SJCRH30 (cell line): ENCODE measurements at places on chromosomes 1 and 21. TPM values are rescaled to one million over a fixed set of nuclear protein-coding genes. Genes with fewer than 3 reads are reported as not detected.

DNA sequence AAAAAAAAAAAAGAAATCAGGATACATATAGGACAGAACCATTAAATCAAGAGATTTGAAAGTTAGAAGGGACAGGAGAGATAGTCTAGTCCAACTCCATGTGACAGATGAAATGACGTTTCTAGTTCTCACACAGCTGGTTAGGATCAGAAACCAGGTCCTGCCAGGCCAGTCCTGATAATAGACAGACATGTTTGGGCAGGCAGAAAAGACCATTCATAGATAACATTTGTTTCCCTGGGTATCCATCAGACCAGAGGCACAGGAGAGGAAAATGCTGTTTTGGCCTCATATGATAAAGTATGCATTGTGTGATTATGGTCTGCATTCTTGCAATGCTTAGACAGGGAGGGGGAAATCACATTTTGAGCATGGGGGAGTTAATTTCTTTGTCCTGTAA is 29.3 kb downstream of the ZBTB8B start:
- DNase-seq, result peak; percentile 34
- H3K27me3 ChIP-seq, result no peaks in the 10 kb centered on the region
- no peak overlapping the region for H3K4me3 ChIP-seq
- H3K4me1 ChIP-seq, result peaks cover 17% of the 10 kb centered on the region
- no peak overlapping the region for H3K27ac ChIP-seq
- no peaks in the 10 kb centered on the region for H3K36me3 ChIP-seq

SEC16B gene
- total RNA-seq, result 0.04 and 0.08 TPM in 2 replicates

S100A9 gene
- not detected in 2 replicates for total RNA-seq

DNA sequence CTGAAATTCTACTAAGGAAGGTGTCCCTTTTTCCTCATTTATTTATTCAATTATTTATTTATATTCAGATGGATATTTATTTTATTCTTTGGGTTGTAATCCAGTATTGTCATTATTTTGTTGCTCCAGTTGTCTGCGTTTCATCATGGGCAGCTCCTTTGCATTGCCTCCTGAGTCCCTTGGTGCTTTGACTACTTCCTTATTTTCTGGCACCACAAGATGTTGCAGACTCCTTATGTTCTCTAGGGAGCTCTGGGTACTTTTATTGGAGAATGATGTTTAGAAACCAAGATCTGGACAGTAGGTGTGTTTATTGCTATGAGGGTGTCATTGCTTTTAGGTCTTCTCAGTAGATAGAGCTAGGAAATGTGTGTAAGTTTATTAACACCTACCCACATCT is 59.9 kb upstream of the ERRFI1 start:
- no peak overlapping the region for H3K4me3 ChIP-seq
- H3K36me3 ChIP-seq, result no peaks in the 10 kb centered on the region
- H3K27ac ChIP-seq, result no peak overlapping the region
- H3K27me3 ChIP-seq, result no peaks in the 10 kb centered on the region

- H3K36me3 ChIP-seq, result no peaks in the 10 kb centered on the region
- H3K4me3 ChIP-seq, result no peak overlapping the region
- DNase-seq, result no peak
- no peaks in the 10 kb centered on the region for H3K4me1 ChIP-seq
These were observed 122.8 kb downstream of the NOS1AP start for GRCh38 chr1:162192306-162192678.
